Fibroblast of lung (primary cell): ENCODE measurements at places on chromosomes 7 and 10.
A peak's percentile ranks its signal among the peaks of the same experiment; 100 is the strongest.

- H3K27me3 ChIP-seq, result no peaks in the 10 kb centered on the region
- H3K27ac ChIP-seq, result no peak overlapping the region
- no peak for DNase-seq
- no peaks in the 10 kb centered on the region for H3K36me3 ChIP-seq
These were observed 108.9 kb downstream of the NKX6-2 start for GRCh38 chr10:132677096-132677472.

- no peak overlapping the region for H3K4me3 ChIP-seq
- H3K27ac ChIP-seq, result peak overlapping the region; percentile 69
- H3K4me1 ChIP-seq, result peaks cover 23% of the 10 kb centered on the region
- H3K36me3 ChIP-seq, result no peaks in the 10 kb centered on the region
- no peaks in the 10 kb centered on the region for H3K27me3 ChIP-seq
These were observed 56.4 kb upstream of the CAV2 start for GRCh38 chr7:116443101-116443523.

GRCh38 chr10:124601431-124602120, 140.0 kb downstream of the LHPP start:
- DNase-seq, result no peak
- no peaks in the 10 kb centered on the region for H3K4me1 ChIP-seq
- no peak overlapping the region for H3K27ac ChIP-seq
- no peaks in the 10 kb centered on the region for H3K36me3 ChIP-seq

GRCh38 chr10:71627956-71628355, 91.6 kb downstream of the C10orf105 start:
- H3K4me3 ChIP-seq, result no peak overlapping the region
- H3K36me3 ChIP-seq, result no peaks in the 10 kb centered on the region
- DNase-seq, result no peak
- no peaks in the 10 kb centered on the region for H3K27me3 ChIP-seq

- H3K36me3 ChIP-seq, result no peaks in the 10 kb centered on the region
- no peak overlapping the region for H3K4me3 ChIP-seq
- H3K4me1 ChIP-seq, result no peaks in the 10 kb centered on the region
- H3K27ac ChIP-seq, result no peak overlapping the region
These were observed 227.7 kb downstream of the CRPPA start for GRCh38 chr7:16193631-16194030.

GRCh38 chr7:101258243-101258731, 13.4 kb upstream of the FIS1 start:
- no peaks in the 10 kb centered on the region for H3K4me1 ChIP-seq
- H3K36me3 ChIP-seq, result no peaks in the 10 kb centered on the region
- peaks cover 4% of the 10 kb centered on the region for H3K27me3 ChIP-seq
- no peak overlapping the region for H3K4me3 ChIP-seq

- DNase-seq, result peak; percentile 34
- no peaks in the 10 kb centered on the region for H3K27me3 ChIP-seq
- no peaks in the 10 kb centered on the region for H3K36me3 ChIP-seq
- H3K27ac ChIP-seq, result no peak overlapping the region
These were observed 1.6 kb downstream of the FAM171A1 start for GRCh38 chr10:15369256-15370211.

- peaks cover 12% of the 10 kb centered on the region for H3K4me1 ChIP-seq
- DNase-seq, result peak; percentile 87
- H3K27ac ChIP-seq, result no peak overlapping the region
- H3K36me3 ChIP-seq, result no peaks in the 10 kb centered on the region
- H3K27me3 ChIP-seq, result no peaks in the 10 kb centered on the region
These were observed 161.0 kb downstream of the SKIDA1 start for GRCh38 chr10:21364196-21365114.

- DNase-seq, result no peak
- H3K36me3 ChIP-seq, result peaks cover 2% of the 10 kb centered on the region
- no peak overlapping the region for H3K4me3 ChIP-seq
- H3K4me1 ChIP-seq, result no peaks in the 10 kb centered on the region
These were observed 153.5 kb downstream of the PIP4K2A start for GRCh38 chr10:22560913-22561239.

DNA sequence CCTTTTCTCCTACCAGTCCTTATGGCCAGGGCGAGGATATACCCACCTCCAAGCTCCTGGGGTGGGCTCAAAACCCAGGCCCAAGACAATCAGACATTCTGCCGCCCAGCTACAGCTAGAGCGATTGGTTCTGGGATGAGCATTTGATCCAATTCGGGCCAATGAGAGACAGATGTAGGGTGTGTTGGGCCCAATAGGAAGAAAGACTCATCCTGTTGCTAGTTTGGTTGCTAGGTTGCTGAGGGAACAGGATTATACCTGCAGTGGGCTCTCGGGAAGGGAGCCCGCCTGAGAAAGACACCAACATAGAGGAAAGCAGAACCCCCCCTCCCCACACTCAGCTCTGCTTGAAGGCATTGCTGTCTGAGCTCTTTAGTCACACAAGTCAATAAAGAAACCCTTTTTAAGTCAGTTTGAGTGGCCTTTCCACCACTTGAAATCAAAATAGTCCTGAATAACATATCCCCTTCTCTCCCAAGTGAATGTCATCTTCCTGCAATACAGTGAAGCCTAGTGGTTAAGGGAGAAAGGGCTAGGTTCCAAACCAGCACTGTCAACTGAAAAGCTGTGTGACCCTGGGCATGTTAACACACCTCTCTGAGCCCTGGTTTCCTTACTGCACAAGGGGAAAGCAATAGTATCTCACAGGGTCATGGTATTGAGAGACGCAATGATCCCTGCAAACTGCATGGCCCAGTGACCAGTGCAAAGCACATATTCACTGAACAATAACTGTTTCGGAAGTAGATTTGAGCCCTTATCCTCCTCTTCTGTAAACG, 21.8 kb downstream of the ITPRIP start:
- H3K27me3 ChIP-seq, result no peaks in the 10 kb centered on the region
- DNase-seq, result no peak
- peak overlapping the region; percentile 37 for H3K27ac ChIP-seq
- peaks cover 18% of the 10 kb centered on the region for H3K36me3 ChIP-seq
- peaks cover 39% of the 10 kb centered on the region for H3K4me1 ChIP-seq

DNA sequence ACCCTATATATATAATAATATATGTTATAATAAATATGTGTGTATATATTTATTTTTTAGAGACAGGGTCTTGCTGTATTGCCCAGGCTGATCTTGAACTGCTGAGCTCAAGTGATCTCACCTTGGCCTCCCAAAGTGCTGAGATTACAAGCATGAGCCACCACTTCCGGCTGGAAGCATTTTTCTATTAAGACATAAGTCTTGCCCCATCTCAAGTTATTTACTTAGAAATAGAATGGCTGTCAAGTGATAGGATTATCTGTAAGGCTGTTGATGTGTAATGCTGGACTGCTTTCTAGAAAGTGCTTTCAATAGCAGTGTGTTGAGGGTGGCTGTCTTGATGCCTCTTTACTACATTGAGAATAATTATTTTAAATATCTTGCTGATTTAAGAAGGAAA, 65.2 kb downstream of the ZMYND11 start:
- no peak overlapping the region for H3K27ac ChIP-seq
- no peaks in the 10 kb centered on the region for H3K36me3 ChIP-seq
- H3K4me3 ChIP-seq, result no peak overlapping the region
- no peaks in the 10 kb centered on the region for H3K4me1 ChIP-seq
- peak; percentile 47 for DNase-seq
- H3K27me3 ChIP-seq, result no peaks in the 10 kb centered on the region

DNA sequence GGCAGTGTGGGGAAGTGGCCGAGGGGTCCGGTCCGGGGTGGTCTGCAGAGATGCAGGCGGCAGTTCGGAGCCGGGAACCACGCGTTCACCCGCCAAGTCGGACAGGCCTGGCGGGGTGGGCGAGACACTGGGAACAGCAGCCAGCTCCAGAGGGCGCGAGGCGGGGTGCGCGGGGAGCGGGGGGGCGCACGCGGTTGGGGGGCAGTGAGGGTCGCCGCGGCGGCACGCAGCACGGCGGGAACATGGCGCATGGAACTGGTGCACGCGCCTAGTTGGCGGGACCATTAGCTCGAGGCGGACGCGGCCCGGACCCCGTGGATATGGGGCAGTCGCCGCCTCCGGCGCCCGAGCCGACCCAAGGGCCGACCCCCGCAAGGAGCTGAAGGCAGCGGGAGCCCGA, 635.9 kb downstream of the ZNF37A start:
- no peak overlapping the region for H3K4me3 ChIP-seq
- DNase-seq, result no peak
- H3K36me3 ChIP-seq, result no peaks in the 10 kb centered on the region
- no peaks in the 10 kb centered on the region for H3K4me1 ChIP-seq
- no peak overlapping the region for H3K27ac ChIP-seq

- no peaks in the 10 kb centered on the region for H3K36me3 ChIP-seq
- H3K27ac ChIP-seq, result no peak overlapping the region
- no peaks in the 10 kb centered on the region for H3K27me3 ChIP-seq
- H3K4me3 ChIP-seq, result no peak overlapping the region
- no peaks in the 10 kb centered on the region for H3K4me1 ChIP-seq
These were observed 24.6 kb upstream of the BET1 start for GRCh38 chr7:94028768-94029167.

DNA sequence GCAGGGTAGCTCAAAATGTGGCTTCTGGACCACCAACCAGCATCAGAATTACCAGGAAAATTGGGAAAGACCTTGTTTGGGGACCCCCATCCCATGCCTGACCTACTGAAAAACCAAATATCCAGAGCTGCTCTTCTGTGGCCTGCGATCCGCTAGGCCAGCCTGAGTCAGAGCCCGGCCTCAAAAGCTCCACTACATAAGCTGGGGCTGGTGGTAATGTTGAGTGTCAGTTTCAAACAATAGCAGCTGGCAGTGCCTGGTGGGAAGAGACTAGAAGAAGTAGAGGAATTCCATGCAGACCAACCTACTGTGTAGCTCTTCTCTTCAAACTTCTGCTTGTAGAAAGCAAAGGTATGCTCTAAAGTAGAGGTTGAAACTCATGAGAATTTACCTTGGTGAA, 52.0 kb downstream of the KLRG2 start:
- H3K27me3 ChIP-seq, result no peaks in the 10 kb centered on the region
- no peak overlapping the region for H3K4me3 ChIP-seq
- peaks cover 3% of the 10 kb centered on the region for H3K4me1 ChIP-seq
- no peak overlapping the region for H3K27ac ChIP-seq
- no peak for DNase-seq
- peaks cover 2% of the 10 kb centered on the region for H3K36me3 ChIP-seq

DNA sequence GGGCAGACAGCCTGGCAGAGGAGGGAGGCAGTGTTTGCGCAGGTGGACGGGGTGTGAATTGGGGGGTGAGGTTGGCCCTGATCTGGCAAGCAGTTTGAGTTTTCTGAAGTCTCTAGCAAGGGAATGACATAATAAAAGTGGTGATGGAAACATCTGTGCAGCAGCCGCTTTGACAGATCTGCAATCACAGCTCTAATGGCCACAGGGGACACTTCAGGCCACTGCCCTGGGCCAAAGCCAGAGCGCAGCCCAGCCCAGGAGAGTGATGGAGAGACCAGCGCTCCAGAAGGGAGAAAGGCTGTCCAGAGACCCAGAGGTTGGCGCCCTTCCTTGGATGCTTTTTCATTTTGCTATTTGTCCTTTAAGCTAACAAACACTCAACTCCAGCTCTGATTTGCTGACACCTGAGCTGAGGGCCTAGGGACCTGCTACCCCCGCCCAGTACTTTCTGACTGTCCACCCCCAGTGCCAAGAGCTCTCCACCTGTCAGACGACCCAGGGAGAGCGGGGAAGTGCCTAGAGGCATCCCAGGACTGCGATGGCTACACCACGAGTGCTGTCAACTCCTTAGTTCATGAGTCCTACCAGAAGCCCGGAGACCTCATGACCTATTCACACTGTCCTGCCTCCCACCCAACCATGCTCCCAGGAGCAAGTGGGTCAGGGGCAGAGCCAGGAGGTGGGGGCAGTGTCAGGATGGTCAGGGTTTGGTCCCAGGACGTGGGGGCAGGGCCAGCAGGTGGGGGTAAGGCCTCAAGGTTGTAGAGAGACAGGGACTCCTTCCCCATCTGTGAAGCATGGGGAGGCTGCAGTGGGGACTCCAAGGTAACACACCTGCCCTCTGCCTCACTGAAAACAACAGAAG, 112.6 kb downstream of the PRKAG2 start:
- H3K4me1 ChIP-seq, result peaks cover 1% of the 10 kb centered on the region
- no peaks in the 10 kb centered on the region for H3K36me3 ChIP-seq
- no peak overlapping the region for H3K27ac ChIP-seq
- H3K27me3 ChIP-seq, result peaks cover 18% of the 10 kb centered on the region
- no peak overlapping the region for H3K4me3 ChIP-seq

- H3K27ac ChIP-seq, result no peak overlapping the region
- H3K4me3 ChIP-seq, result no peak overlapping the region
- H3K27me3 ChIP-seq, result no peaks in the 10 kb centered on the region
- no peaks in the 10 kb centered on the region for H3K36me3 ChIP-seq
- DNase-seq, result peak; percentile 45
These were observed 70.2 kb downstream of the AHCYL2 start for GRCh38 chr7:129295015-129295423.

- no peak overlapping the region for H3K4me3 ChIP-seq
- H3K4me1 ChIP-seq, result no peaks in the 10 kb centered on the region
- H3K27ac ChIP-seq, result no peak overlapping the region
- DNase-seq, result no peak
- no peaks in the 10 kb centered on the region for H3K36me3 ChIP-seq
These were observed 141.6 kb downstream of the SND1 start for GRCh38 chr7:127793582-127793981.

GRCh38 chr10:12572281-12572680, 222.9 kb downstream of the CAMK1D start:
- H3K27ac ChIP-seq, result no peak overlapping the region
- no peak overlapping the region for H3K4me3 ChIP-seq
- no peaks in the 10 kb centered on the region for H3K4me1 ChIP-seq
- no peaks in the 10 kb centered on the region for H3K36me3 ChIP-seq
- H3K27me3 ChIP-seq, result no peaks in the 10 kb centered on the region

- no peak overlapping the region for H3K4me3 ChIP-seq
- peak; percentile 52 for DNase-seq
- H3K27ac ChIP-seq, result no peak overlapping the region
These were observed 83.9 kb downstream of the JAZF1 start for GRCh38 chr7:28096713-28097112.

DNA sequence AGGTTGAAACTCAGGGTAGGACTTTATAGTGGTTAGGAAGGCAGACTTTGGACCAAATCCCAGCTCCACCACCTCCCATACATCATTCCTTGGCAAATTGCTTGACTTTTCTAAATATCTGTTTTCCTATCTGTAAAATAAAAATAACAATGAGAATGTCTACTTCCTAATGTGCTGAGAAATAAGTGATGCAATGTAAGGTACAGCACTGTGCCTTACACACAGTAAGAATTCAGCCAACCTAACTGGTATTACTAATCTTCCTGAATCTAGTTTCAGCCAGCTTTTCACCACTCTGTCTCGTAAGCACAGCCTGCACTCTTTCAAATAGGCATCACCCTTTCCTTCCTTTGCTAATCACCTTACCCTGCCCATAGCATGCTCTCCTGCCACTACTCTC, 9.7 kb downstream of the PRLHR start:
- no peak overlapping the region for H3K27ac ChIP-seq
- DNase-seq, result no peak
- H3K36me3 ChIP-seq, result no peaks in the 10 kb centered on the region
- H3K4me1 ChIP-seq, result no peaks in the 10 kb centered on the region
- no peak overlapping the region for H3K4me3 ChIP-seq
- H3K27me3 ChIP-seq, result no peaks in the 10 kb centered on the region
